ENCODE measurements at places on chromosomes 16 and 17.

- no peak for DNase-seq
These were observed 42.9 kb upstream of the TEKT3 start for GRCh38 chr17:15384142-15384787.

DNA sequence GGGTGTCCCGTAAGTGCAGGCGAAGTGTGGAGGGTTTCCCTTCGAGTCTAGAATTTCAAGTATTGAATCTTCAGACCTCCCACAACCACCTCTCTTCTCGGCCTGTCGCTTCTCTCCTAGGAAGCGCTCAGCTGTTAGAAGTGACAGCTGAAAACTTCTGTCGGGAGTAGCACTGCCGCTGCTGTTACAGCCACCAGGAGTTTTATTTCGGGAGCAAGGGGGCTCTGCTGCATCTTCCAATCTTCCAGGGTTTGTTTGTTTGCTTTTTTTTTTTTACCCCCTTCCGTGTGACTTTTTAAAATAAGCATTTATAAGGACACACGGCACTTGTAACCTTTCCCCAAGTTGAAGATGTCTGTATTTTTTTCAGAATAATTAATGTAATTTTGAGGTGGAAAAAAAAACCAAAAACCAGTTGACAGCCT lies 767 bp downstream of the RPS6KB1 start:
- DNase-seq, result no peak

DNA sequence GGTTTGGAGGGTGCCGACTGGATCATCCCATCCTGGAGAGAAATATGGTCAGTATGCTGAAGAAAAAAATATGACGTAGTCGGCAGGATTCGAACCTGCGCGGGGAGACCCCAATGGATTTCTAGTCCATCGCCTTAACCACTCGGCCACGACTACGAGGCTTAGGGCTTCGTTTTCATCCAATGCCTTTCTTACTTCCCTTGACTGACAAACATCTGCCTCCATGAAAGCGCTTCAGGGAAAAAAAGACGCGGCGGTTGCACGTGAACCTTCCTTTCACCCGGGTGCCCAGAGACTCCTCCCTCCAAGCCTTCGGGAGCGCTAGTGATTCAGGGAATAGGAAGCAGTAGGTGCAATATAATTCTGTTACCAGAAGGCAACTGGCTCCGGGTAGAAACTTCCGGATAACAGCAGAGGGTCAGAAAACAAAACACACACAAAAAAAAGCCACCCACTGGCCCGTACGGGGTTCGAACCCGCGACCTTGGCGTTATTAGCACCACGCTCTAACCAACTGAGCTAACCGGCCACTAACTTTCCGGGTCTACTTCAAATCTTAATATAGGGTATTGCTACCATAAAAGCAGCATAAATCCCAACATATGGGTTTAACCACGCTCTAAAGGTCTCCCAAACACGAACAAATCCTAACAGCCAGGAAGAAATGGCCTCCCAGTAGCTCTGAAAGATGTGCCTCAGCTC lies 16.3 kb upstream of the AURKB start:
- DNase-seq, result no peak

- DNase-seq, result no peak
These were observed 14.4 kb downstream of the SLFN5 start for GRCh38 chr17:35257208-35257659.
